ENCODE measurements at places on chromosomes 13 and 19.

GRCh38 chr13:96090240-96091101, 564 bp downstream of the HS6ST3 start:
- DNase-seq = no peak

DNA sequence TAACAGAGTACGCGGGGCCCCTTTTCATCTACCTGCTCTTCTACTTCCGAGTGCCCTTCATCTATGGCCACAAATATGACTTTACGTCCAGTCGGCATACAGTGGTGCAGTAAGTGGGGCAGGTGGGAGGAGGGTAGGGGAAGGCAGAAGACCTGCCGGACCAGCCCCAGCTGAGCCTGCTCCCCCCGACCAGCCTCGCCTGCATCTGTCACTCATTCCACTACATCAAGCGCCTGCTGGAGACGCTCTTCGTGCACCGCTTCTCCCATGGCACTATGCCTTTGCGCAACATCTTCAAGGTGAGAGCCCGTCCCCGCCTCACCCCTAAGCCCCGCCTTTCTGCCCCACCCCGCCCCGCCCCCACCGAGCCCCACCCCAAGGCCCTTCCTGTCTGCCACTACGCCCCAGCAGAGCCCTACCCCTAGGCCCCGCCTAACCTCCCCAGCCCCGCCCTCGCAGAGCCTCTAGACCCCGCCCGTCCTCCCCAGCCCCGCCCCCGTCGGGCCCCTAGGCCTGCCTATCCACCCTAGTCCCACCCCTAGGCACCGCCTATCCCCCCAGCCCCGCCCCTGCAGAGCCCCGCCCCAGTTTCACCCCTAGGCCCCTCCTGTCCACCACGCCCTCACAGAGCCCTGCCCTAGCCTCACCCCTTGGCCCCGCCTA, 7.7 kb downstream of the NDUFB7 start:
- peak; percentile 61 for DNase-seq

- no peak for DNase-seq
Observed at GRCh38 chr13:93318534-93319254, 92.1 kb downstream of the GPC6 start.

DNA sequence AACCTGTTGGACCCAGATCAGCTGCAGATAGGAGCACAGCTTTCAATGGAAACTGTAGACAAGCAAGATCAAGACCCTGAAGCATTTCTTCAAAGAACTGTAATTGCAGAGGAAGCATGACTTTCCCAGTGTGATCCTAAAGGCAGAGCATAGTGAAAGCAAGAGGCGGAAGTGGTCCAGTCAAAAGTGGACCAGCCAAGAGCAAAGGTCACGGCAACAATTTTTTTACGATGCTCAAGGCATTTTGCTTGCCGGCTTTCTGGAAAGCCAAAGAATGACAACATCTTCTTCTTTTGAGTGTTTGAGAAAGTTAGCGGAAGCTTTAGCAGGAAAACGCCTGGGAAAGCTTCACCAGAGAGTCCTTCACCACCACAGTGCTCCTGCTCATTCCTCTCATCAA, 111.6 kb downstream of the RNF17 start:
- no peak for DNase-seq

GRCh38 chr13:83297586-83298290, 584.5 kb downstream of the SLITRK1 start:
- DNase-seq = no peak

DNA sequence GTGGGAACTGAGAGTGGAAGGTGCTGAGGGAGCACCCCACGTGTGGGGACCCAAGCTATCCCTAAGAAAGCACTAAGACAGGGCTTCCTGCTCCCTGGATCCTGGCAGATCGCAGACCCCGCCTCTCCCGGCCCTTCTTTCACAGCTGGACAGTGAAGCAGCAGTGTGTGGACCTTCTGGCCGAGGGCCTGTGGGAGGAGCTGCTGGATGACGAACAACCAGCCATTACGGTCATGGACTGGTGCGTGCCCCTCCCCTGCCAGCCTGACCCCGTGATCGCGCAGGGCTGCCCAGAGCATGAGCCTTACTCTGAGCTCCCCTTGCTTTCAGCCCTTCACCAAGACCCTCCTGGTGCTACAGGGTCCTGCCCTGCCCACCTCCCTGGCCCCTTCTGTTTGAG, 2.3 kb downstream of the NCCRP1 start:
- no peak for DNase-seq

DNA sequence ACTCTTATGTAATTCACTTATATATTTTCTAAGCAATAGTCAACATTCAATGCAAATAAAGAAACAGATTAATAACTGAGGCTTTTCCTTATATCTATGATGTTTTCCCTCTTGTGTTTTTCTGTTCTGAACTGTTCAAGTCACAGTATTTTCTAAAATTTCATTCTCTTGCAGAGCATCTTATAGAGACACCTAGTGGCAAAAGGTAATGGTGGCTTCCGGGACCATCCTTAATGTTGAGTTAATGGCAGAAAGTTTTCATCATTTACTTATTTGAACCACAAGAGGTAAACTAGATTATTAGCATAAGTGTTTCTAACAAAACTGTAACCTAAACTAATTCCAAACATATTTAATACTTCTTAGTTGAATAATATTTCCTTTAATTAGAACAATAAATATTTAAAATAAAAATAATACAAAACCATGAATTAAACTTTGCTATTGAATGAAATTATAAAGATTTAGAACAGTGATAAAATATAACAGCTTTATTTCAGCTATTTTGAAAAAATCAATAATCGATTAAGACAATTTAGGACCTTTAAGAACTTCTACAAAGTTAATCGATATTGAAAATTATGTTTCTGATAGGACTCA, 1.7 kb upstream of the SLITRK5 start:
- peak; percentile 25 for DNase-seq

DNA sequence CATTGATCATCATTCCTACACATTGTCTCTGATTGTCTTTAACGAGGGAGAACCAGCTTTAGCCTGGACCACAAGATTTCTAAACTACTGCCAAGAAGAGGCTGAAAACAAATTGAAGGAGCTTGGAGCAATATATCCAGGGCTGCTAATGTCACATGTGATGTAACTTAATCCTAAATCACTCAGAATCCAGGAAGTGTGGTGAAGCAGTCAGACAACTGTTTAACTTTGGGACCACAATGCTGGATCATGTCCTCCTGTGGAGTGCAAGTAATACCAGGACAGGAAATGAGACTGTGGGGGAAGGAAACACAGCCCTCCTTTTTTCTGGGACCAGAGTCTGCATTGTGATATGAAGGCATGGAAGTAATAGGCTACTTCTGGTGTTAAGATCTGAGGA, 430.2 kb downstream of the KCTD12 start:
- no peak for DNase-seq

- no peak for DNase-seq
Observed at GRCh38 chr19:6821639-6822310, 49.3 kb downstream of the VAV1 start.

- no peak for DNase-seq
Observed at GRCh38 chr13:111568290-111568689, 247.8 kb downstream of the TEX29 start.

GRCh38 chr13:99258210-99258860, at the start of gene GPR18:
TSS of gene GPR18 (minus strand) at chr13:99258379. CDS start at chr13:99255872, 2,507 bp downstream.
- DNase-seq = no peak

DNA sequence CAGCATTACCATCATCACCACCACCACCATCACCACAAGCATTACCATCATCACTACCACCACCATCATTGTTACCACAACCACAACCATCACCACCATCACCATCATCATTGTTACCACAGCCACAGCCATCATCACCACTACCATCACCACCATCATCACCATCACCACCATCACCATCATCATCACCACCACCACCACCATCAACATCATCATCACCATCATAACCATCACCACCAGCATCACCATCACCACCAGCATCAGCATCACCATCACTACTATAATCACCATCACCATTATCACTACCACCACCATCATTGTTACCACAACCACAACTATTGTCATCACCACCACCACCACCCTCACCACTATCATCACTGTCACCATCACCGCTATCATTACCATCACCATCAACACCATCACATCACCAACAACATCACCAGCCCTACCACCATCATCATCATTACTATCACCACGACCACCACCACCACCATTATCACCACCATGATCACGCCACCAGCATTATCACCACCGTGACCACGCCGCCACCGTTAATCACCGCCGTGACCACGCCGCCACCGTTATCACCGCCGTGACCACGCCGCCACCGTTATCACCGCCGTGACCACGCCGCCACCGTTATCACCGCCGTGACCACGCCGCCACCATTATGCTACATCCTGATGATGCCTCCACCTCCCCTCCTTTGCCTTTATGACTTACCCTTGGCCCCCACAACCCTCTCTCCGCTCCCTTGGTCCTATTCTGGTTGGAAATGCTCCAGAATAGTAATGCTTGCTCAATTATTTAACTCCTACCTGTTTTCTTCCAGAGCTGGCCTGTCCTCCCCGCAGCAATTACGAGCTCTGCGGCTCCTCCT, 10.0 kb upstream of the FXYD3 start:
- no peak for DNase-seq

GRCh38 chr19:52391135-52391534, 6.5 kb upstream of the ZNF528 start:
- DNase-seq = no peak

DNA sequence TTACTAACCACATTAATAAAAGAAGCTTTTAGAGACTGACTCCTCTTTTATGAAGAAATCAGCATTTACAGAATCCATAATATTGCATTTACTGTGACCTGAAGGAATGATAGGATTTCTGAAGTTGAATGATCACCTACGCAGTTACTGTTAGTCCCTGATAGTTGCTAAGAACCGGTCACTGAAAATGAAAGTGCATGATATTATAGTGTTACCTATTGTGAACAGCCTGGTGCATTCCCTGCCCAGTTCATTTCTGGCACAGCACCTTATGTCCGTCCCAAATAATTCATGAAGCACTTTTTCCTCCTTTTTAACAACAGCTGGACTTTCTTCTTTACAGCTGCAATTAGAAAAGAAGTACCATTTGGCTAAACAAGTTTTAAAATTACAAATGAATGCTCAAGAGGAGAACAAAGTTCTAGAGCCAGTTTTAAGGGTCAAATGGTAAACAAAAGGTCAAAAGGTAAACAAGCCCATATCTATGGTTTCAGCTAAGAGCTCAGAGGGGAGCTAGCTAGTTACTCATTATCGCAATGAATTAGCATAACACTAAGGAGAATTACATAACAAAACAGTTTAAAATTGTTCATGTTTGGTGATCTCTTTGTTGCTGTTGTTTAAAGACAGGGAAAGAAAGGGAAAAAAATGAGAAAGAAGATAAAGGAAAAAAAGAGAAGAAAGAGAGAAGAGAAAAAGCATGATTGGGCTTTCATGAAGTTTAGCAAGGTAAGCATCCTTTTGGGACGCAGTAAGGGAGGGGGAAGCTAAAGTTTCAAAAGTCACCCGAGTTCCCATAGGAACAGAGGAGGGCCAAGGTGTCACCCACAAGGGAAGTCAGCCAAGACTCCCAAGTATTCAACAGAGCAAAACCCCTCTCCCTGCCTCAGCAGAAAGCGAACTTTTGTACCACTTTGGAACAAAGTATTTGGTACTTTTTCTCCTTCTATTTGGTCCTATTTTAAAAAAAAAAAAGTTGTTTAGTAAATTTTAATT, 50.2 kb downstream of the FLT3 start:
- DNase-seq = no peak

- no peak for DNase-seq
Observed at GRCh38 chr13:44148159-44148914, 225.3 kb upstream of the SERP2 start.

DNA sequence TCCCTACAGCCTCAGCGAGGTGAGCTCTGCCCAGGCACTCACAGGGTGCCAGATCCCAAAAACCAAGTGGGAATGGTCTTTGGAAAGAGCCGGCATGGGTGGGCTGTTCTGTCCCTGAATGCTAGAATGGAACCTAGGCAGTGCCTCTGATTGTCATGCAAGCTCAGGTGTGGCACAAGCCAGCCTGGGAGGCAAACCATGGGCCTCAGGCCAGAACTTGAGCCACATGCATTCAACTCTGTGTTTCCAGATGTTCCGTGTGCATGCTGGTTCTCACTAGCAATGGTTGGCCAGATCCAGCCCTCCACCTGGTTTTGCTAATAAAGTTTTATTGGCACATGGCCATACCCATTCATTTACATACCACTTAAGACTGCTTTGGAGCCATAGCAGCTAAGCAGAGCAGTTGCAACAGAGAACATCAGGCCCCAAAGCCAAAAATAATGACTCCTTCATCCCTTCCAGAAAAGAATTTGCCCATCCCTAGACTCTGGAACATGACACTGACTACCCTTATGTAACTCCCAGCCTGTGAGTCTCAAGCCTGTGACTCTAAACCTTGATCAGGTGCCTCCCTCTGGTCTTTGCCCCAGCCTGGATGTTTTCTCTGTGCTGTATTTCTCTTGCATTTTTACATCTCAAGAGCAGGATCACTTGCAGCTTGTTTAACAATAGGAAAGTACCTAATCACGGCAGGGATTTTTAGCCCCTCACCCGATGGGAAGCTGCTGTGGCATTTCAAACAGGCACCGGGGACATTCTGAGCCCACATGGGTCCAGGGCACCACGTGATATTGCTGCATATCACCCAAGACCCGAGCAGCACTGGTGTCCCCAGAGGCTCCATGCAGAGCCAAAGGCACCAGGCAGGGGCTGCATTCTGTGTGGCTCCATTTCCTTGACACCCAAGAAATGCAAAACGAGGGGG, 55.4 kb upstream of the USE1 start:
- DNase-seq = no peak

DNA sequence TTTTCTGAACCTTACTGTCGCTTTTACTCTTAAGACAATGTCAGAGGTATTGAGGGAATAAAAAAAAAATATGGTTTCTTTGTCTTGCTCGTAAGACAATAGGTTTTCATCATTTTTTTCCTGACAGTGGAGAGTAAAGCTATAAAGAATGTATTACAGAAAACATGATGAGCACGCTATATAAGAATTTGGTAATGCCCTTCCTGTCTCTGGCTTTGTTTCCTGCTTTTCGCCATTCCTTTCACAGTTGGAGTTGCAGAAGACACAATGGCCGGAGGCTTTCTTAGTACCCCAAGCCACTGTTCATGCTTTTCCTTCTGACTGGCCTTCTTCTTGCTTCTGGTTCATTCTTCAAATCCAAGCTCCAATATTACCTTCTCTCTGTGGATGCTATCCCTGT, 101.0 kb upstream of the DACH1 start:
- no peak for DNase-seq

DNA sequence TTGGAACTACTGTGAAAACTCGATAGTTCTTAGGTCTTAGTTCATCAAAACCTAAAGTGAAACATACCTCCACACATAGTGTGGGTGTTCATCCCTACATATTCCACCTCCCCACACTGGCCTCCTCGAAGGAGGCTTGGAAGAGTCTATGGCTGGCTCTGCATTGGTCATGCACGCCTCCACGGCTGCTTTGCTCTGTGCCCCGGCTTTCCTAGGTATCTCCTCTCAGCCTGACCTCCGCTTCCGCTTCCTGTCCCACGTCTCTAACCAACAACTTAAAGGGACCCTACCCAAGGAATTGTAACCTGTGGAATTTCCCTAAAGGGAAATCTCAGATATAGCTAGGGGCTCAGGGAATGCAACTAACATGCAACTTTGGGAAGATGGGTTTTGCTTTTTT, 79.7 kb upstream of the MBNL2 start:
- peak; percentile 70 for DNase-seq

- no peak for DNase-seq
Observed at GRCh38 chr13:50726164-50726563, 117.3 kb downstream of the DLEU7 start.

DNA sequence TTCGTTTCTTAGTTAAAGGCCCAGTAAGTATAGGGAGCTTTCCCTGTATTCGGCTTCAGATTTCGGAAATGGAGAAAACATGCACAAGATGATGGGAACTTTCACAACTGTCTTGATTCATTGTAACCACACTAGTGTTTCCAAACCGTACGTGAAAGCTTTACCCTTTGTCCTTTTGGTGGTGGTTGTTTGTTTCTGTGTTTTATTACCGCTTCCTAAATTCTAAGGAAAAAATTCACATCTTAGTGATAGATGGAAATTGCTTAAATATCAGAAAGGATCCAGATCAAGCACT, 504 bp upstream of the VWA8 start:
- no peak for DNase-seq
